Smooth muscle cell of the brain vasculature (primary cell): ENCODE measurements at places on chromosomes 5 and 9.

DNA sequence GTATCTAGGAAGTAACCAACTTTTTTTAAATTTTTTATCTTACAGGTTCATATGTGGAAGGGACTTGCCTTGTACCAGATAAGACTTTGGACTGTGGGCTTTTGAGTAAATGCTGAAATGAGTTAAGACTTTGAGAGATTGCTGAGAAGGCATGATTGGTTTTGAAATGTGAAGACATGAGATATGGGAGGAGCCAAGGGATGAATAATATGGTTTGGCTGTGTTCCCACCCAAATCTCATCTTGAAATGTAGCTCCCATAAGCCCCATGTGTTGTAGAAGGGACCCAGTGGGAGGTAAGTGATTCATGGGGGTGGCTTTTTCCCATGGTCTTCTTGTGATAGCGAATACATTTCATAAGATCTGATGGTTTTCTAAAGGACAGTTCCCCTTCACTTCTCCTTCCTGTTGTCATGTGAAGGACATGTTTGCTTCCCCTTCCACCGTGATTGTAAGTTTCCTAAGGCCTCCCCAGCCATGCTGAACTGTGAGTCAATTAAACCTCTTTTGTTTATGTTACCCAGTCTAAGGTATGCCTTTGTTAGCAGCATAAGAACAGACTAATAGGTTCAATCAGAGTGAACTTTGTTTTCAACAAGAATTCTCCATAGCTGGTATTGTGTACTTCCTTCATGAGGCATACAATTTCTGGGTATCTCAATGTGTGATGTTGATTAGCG is 535.6 kb upstream of the MEF2C start:
- no peak for DNase-seq

DNA sequence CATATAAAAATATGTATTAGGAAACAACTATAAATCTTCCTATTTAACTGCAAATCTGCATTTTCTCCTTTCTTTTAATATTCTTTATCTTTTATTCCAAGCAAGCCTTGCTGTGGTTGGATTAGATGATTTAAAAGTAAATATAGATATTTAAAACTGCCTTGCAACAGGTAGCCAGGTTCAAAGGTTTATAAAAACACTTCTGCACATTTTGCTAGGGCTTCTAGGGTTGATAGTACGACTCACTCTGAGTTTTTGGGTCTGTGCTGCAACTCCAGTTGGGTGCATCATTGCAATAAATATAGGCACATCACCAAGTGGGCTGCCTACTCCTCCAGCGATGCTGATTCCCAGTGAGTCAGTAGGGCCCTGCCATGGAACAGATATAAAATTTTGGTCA is 167.7 kb downstream of the MPDZ start:
- DNase-seq, result no peak

DNA sequence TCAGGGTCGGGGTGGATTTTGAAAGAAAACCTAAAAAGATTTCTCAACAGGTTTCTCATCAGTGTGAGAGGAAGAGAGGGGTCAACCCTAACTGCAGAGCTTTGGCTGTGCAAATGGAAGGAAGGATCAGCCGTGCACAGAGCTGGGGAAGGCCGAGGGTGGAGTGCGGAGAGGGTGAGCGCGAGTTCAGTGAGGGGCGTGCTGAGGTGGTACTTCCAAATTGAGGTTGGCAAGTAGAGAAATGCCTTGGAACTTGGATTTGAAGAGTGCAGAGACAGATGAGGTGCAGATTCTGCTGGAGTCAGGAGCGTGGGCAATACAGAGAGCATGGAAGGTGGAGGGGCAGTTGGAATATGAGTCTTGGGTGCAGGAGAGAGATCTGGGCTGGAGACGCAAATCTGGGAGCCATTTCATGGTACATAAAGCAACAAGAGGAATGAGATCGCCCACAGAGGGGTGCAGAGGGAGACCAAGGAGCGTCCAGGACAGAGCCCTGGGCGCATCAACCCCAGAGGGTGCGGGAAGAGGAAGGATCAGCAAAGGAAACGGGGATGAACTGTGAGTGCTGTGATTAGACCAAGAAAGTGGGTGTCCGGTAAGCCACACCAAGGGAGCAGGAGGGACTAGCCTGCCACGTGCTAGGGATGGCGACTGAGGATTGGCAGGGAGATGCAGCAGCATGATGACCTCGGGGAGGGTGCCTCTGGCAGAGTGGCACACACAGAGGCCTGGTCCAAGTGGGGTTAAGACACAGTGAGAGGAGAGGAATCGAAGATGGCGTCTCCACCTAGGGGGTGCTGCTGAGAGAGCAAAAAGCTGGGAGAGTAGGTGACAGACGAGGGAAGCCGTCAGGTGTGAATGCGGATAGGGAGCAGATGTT is 105.8 kb downstream of the ADAMTS2 start:
- no peak for DNase-seq

DNA sequence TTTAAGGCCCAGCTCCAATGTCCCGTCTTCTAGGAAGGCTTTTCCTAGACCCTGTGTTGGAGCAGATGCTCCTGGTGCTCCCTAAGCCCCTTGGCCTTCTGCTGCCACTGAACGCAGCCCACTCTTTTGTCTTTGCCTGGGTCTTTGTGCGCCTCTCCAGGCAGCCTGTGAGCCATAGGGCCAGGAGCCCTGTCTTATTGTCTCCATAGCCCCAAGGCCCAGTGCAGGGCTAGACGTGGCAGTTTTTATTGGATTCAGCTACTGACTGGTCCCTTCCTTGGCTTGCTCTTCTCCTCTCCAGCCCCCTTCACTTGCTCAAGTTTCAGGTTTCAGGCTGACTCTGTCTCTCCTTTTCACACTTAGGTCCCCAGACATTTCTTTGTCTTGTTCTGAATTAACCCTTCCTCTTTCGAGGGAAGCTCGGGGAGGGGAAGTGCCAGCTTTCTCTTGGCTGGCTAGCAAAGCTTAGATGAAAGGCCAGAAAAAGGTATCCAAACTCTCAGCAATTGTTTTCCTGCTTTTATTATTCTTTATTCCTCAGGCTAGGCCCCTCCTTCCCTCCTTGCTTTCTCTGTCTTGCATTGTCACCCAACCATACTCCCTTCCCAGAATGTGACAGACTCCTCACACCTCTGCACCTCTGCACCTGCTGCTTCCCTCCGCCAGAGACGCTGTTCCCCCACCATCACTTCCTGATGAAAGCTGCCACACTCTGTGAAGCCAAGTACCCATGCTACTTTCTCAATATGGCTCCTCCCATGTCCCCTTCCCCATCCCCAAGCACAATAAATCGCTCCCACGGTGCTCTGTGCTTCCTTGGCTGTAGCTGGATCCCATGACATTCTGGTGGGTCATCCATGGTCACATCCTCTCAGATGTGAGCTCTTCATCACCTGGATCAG is 101.6 kb upstream of the CPEB4 start:
- no peak for DNase-seq

DNA sequence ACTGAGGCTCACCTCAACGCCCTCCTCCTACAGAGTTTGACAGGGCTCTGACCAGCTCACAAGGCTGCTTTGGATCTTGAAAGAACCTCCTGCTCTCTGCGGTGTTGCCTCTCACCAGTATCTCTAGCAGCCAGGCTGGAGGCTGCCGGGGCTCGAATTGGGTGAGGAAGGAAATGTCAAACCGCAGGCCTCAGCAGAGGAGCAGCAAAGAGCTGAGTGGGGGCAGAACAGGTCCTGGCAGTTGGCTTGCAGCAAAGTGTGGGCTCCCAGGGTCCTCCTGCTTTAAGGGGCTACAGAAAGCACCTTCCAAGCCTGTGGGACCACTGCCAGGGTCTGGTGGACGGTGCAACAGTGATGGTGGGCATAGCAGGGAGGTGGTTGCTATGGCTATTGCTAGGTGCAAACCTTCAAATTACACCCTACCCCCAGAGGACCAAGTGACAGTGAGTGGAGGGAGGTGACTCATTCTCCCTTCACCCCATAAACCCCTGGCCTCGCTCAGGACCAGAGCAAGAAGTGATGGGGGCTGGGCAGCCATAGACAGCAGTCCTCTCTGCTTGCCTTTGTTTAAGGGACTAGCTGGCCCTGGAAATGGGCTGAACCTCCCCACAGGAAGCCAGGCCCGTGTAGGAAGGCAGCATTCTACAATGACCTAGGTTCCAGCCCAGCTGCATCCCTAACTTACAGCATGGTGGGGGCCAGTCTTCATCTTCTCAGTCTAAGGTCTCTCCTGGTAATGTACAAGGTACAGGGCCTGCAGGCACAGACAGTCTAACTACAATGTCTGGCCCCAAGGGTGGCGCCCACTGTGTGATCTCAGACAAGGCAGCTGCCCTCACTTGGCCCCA is 18.7 kb downstream of the LCP2 start:
- DNase-seq, result no peak

GRCh38 chr9:138105561-138106505 is 228.3 kb downstream of the CACNA1B start:
- DNase-seq, result no peak

DNA sequence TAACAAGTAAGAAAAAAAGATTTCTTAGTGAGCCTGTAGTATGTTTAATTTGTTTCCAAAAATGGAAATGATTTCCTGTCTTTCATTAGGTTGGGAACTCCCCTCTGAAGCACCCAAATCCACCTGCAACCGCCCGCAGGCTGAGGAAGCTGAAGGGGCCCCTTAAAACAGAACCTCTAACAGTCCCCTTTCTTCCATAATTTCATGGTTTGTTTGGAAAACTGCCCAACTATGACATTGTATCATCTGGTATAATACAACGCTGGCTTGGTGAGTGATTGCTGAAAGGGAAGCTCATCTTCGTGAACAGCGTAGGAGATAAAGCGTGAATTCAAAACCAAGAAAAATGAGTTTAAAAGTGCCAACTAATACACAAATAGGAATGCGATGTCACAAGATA is 215.5 kb downstream of the FSTL4 start:
- DNase-seq, result no peak

DNA sequence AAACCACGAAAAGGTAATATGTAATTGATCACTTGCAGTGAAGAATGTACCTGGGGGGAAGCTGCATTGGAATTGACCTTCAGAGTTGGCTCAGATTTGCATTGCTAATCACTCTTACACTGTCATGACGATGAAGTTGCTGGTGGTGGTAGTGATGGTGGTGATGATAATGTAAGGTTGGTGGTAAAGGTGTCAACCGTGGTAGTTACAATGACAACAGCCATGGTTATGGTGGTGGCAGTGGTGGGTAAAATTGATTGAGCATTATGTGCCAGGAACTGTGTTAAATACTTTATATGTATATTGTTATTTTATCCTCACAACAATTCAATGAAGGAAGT is 282.4 kb downstream of the NR3C1 start:
- no peak for DNase-seq

DNA sequence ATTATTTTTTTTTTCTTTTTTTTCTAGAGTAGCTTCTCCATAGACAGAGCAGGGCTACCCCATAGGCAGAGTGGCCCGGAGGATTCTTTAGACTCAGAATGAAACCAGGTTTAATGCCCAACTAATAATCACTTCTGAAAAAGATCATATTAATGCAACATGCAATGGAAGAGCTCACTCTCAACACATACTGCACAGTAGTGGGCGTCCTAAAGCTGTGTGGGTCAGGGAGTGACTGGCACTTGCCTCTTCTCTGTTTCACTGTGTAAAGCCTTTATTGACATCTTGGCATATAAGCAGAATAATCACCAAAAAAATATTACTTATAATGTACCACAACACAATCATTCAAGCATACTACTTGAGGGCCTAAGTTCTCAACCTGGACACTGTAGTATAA is 11.1 kb downstream of the PWWP2A start:
- DNase-seq, result no peak

DNA sequence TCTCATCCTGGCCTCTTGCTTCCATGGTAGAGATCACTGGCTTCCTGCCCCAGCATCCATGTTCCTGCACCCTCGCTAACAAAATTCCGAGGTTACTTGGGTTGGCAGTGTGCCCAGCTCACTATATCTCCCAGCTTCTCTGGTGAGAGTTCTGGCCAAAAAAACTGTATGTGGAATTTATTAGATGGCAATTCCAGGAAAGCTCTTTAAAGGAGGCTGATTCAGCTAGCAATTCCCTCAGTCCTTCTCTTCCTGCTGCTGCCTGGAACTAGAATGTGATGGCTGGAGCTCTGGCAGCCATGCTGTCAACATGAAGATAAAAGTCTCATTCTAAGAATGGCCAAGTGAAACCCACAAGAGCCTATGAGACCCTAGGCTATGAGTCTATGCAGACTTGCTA is 88.8 kb downstream of the SECISBP2 start:
- no peak for DNase-seq

DNA sequence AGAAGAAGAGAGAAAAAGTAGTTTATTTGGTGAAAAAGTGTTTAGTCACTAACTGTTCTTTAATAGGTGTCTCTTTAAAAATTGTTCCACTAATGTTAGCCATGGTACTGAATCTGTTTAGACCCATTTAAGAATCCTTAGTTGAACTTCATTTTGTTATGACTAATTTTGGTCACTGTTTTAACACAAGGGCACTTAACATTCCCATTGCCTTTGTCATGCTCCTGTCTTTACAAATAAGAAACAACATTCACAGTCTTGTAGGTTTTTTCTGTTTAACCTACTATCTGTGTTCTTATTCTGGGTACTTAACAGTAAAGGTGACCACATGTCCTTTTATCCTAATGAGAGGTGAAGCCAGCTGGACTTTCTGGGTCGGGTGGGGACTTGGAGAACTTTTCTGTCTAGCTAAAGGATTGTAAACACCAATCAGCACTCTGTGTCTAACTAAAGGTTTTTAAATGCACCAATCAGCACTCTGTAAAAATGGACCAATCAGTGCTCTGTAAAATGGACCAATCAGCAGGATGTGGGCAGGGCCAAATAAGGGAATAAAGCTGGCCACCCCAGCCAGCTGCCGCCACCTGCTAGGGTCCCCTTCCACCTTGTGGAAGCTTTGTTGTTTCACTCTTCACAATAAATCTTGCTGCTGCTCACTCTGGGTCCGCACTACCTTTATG is 116.7 kb downstream of the WDR70 start:
- DNase-seq, result no peak

DNA sequence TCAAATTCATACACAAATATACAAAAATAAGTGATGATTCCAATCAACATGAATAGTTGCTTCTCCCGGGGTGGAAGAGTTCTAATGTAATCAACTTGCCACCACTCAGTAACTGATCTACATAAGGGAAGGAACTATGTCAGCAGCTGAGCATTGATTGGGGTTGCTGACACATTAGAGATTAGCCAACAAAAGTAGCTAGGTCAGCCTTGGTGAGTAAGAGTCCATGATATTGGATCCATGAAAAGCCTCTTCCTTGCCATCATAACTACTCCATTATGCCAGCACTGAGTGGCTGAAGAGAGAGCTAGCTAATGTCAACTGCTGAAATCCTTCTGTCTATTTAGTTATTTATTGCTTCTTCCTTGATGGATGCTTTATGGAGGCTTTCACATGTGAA is 309.8 kb downstream of the NFIB start:
- no peak for DNase-seq

DNA sequence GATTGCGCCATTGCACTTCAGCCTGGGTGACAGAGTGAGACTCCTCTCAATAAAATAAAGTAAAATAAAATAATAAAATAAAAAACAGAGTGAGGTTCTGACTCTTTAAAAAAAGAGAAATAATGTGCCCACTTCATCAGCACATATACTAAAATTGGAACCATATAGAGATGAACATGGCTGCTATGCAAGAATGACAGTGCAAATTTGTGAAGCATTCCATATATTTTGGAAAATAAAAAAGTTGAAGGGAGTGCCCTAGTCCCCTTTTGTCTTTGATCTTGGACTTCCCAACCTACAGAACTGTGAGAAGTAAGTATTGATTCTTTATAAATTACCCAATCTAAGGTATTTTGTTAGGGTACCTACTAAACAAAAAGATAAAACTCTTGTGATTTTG is 23.1 kb downstream of the BASP1 start:
- no peak for DNase-seq

- no peak for DNase-seq
Measured at GRCh38 chr5:131521252-131521651, 113.8 kb downstream of the RAPGEF6 start.

GRCh38 chr5:180908998-180909731 is 10.2 kb downstream of the BTNL8 start:
- no peak for DNase-seq
